Naive thymus-derived CD8-positive, alpha-beta T cell (primary cell): ENCODE measurements at places on chromosomes 7 and 10.

- DNase-seq = no peak
Measured at GRCh38 chr7:77348371-77348813, 67.8 kb downstream of the GSAP start.

- DNase-seq = no peak
Measured at GRCh38 chr10:13651969-13652720, 65.4 kb downstream of the PRPF18 start.

GRCh38 chr10:95287281-95287680, 3.5 kb downstream of the PDLIM1 start:
- no peak for DNase-seq

GRCh38 chr10:6214612-6215011, 11.9 kb downstream of the PFKFB3 start:
- no peak for DNase-seq

GRCh38 chr10:128570319-128570995, 444.2 kb upstream of the MKI67 start:
- no peak for DNase-seq

- DNase-seq = no peak
Measured at GRCh38 chr7:80359476-80359875, 152.4 kb downstream of the GNAT3 start.

GRCh38 chr10:50498465-50498864, 125.3 kb downstream of the SGMS1 start:
- no peak for DNase-seq

GRCh38 chr10:124125305-124126116, 32.1 kb upstream of the CHST15 start:
- no peak for DNase-seq

DNA sequence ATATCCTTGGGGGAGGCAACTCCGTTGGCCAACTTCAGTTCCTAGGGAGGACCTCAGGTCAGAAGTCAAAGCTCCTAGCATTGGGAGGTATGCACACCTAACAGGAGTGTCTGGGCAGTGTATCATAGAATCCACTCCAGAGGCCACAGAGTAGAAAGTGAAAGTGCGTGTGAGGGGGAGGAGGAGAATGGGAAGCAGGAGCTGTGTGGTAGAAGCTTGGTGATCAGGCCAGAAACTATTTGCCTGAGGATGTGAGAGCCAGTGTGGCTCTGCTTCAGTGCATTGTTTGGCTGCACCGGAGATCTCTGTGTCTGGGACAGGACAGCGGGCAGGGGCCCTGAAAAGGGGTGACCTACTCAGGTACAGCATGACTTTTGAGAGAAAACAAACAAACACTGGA, 557.4 kb upstream of the VSTM2A start:
- DNase-seq = no peak

GRCh38 chr7:155222573-155222972, 75.1 kb upstream of the INSIG1 start:
- no peak for DNase-seq

DNA sequence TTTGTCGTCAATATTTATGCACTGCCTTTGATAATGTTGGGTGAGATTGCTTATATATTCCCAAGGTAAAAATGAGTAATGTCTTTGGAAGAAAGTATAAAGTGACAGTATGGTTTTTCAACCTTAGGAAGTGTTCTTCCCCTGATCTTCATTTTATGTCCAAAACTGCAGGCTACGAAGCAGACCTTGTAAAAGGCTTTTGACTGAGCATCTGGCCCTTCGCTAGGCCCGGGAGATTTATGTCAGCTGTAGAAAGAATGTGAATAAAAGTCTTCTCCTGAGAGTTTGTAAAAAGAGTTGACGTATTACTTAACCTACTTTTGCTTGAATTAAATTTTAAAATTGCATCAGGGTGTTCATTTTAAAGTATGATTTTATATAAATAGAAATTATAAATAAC, 116.8 kb downstream of the CPED1 start:
- DNase-seq = no peak

DNA sequence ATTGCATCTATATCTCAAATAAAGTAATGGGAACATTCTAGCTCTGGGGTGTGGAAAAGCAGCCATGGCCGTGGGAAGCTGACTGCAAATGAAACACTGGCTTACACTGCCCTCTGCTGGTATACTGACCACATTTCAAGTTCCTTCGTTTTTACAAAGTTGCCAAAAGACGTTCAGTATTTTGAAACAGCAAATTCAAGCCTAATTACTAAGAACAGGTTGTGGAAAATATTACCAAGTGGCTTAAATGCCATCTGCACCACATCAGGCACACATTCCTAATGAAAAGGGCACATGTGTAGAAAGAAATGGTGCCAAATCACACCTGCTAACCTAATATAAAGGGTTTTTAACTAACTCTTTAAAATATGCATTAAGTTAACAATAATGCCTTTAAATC, 83.9 kb downstream of the JAZF1 start:
- peak; percentile 48 for DNase-seq

DNA sequence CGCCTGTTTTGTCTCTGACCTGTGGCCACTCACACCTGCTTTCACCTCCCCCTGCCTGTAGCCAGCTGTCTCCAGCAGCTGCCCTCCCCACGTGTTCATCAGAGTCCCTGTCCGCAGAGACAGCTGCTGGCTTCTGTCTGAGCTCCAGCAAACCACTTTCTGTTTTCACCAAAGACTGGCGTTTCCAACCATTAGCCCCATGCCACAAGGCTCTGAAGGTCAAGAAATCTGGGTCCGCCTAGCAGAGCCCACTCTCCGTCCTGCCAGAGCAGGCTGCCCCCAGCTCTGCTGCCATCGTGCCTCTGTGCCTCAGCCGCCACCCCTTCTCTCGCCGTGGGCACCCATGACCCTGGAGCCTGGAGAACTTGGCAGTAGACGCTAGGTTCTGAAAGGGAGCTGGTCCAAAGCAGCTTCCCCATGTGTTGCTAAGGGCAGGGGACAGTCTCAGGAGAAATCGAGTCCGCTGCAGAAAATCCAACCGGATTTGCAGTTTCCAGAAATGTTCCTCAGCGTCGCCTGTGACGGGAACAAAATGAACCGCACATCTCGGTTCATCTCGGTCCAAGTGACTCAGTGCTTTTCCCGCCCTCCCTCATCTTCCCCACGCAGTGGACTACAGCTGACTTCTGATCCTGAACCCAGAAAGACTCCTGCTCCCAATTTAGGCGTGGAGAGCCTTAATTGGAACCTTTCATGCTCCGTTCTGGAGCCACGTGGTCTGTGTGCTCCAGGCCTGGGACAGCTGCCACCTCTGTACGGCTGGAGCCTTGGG, 28.0 kb downstream of the TMEM120A start:
- DNase-seq = no peak

GRCh38 chr10:82982110-82982608, 1107.2 kb downstream of the NRG3 start:
- DNase-seq = no peak

DNA sequence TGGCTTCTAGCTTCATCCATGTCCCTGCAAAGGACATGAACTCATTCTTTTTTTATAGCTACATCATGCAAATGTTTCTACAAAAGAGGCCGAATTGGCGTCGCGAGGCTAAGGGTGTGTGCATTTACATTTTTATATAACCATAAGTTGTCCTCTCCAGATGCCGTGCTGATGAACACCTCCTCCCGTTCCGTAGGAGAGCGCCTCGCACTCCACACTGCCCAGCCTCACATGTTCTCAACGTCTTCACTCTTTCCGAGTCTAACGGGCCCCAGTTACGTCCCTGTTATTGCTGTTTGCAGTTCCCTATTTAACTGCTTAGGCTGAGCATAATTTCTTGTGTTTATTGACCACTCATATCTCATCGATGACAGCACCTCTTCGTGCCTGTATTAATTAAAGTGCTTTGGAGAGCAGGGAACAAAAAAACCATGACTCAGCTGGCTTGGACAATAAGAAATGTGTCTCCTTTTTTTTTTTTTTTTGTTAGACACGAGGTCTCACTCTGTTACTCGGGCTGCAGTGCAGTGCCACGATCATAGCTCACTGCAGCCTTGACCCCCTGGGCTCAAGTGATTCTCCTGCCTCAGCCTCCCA, 113.5 kb upstream of the SDK1 start:
- no peak for DNase-seq

GRCh38 chr7:155252444-155252887, 45.2 kb upstream of the INSIG1 start:
- no peak for DNase-seq

- DNase-seq = no peak
Measured at GRCh38 chr7:94183289-94183749, 179.2 kb upstream of the BET1 start.

GRCh38 chr7:141673346-141673745, 28.6 kb downstream of the DENND11 start:
- no peak for DNase-seq

DNA sequence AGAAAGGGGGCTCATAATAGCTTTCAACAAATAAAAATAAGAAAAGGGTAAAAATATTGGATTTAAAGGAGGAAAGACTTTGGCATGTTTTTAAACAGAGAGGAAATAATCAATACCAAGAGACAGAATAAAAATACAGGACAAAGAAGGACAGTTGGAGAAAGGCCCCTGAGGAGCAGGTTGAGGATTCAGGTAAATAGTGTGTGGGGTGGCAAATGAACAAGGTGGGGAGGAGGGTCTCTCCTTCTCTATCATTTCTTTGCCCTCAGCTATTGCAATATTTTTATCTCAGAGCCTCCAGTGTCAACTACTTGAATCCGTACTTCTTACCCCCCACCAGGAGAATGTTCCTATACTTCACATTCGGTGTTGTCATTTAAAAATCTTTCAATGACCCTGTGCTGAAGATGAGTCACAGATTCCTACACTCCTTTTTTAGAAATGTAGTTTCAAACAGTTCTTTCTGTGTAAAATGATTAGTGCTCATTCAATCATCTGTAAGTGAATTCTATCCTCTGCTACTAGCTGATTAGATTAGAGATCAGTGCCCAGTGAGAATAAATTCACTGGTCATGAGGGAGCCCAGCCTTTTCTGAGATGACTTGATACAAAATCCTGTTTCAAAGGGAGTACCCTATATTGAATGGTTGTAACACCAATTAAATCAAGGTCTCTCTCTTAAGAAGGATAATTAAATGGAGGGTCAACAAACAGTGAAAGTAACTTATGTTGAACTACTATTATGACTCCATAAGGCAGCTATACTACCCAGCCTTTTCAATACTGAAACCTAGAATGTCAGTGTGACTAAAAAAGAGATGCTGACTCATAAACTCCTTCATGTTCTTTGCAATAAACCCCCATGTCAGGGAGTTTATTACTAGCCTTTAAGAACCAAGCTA, 50.4 kb upstream of the WNT16 start:
- no peak for DNase-seq

DNA sequence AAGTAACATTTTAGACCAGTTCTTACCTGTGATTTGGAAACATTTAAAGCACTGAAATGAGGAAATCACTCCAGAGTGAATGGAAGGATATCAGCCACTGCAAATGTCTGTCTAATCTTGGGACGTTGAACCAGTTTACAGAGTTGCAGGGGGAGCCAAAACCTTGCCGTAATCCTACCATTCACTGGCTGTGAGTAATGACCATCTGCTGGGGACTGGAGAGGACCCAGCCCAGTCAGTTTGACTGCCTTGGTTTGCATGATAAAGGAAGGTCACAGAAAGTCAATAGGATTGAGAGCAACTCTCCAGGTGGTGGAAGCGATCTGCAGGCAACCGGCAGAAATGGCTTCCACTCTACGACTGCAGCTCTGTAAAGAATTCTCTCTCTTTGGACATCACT, 167.2 kb downstream of the AKR1D1 start:
- DNase-seq = no peak

GRCh38 chr10:97134110-97134509, 51.6 kb downstream of the SLIT1 start:
- DNase-seq = no peak
